ENCODE measurements at places on chromosomes 6 and 20. TPM values are rescaled to one million over a fixed set of nuclear protein-coding genes. Genes with fewer than 3 reads are reported as not detected.

GRCh38 chr6:2221726-2222274, 23.6 kb downstream of the GMDS start:
- H3K27me3 ChIP-seq: no peaks in the 10 kb centered on the region
- no peaks in the 10 kb centered on the region for H3K36me3 ChIP-seq
- peaks cover 31% of the 10 kb centered on the region for H3K4me1 ChIP-seq

DNA sequence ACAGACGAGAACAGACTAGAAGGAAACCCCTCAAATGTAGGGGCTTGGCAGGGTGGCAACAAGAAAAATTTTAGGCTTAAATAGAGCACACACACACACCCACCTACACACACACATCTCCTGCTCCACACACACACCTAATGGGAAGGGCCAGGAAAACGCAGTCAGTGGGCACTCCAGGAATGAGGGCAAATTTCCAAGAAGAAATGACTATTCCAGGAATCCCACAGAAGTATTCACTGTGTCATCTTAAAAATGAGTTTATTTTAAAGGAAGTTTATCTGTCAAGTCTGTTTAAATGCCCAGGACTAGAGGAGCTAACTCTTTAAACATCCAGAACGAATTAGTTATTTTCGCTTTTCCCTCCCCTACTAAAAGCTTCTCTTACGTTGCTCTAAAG, 13.0 kb downstream of the ALDH8A1 start:
- no peaks in the 10 kb centered on the region for H3K27me3 ChIP-seq
- H3K36me3 ChIP-seq: no peaks in the 10 kb centered on the region
- no peaks in the 10 kb centered on the region for H3K4me1 ChIP-seq
- peak; percentile 9 for DNase-seq

DNA sequence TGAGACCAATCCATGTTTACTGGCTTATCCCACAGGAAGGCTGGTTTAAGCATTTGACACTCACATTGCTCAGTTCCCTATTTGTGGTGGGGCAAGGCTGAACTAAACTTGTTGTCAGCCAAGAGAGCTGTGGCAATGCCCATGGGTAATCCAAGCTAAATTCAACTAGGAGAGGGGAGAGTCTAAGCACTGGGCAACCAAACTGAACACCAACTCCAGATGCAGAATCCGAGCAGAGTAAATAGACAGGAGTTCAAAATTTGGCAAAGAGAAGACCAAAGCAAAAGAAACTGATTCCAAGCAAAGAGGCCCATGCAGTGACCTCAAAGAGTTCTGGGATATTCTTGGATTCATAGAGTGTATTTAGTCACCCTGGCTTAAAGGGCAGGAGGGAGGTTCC, 106.5 kb upstream of the NT5E start:
- no peaks in the 10 kb centered on the region for H3K36me3 ChIP-seq
- no peak overlapping the region for H3K4me3 ChIP-seq
- H3K27ac ChIP-seq: no peak overlapping the region
- H3K4me1 ChIP-seq: no peaks in the 10 kb centered on the region

Gene KLC4
- 23.4 TPM for total RNA-seq

DNA sequence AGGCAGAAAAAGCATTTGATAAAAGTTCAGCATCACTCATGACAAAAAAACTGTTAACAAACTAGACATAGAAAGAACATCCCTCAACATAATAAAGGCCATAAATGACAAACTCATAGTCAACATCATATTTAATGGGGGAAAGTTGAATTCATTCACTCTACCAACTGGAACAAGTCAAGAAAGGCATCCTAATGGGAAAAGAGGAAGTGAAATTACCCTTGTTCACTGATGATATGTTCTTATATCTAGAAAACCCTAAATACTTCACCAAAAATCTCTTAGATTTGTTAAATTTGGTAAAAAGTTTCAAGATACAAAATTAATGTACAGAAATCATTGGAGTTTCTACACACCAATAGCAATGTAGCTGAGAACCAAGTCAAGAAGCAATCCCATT, 48.9 kb downstream of the GGTLC1 start:
- H3K27ac ChIP-seq: no peak overlapping the region
- no peaks in the 10 kb centered on the region for H3K36me3 ChIP-seq
- no peak overlapping the region for H3K4me3 ChIP-seq
- DNase-seq: no peak
- no peaks in the 10 kb centered on the region for H3K4me1 ChIP-seq

GRCh38 chr6:3557336-3557735, 100.5 kb upstream of the SLC22A23 start:
- no peaks in the 10 kb centered on the region for H3K4me1 ChIP-seq
- no peak for DNase-seq
- no peaks in the 10 kb centered on the region for H3K27me3 ChIP-seq
- no peak overlapping the region for H3K27ac ChIP-seq

GRCh38 chr6:28274888-28275287, 6.5 kb upstream of the PGBD1 start:
- no peak overlapping the region for H3K27ac ChIP-seq
- no peaks in the 10 kb centered on the region for H3K27me3 ChIP-seq
- no peak overlapping the region for H3K4me3 ChIP-seq
- DNase-seq: no peak

Gene SAYSD1
- 10.9 TPM for total RNA-seq

GRCh38 chr6:7562769-7563168, 21.3 kb downstream of the DSP start:
- H3K36me3 ChIP-seq: no peaks in the 10 kb centered on the region
- H3K4me1 ChIP-seq: peaks cover 27% of the 10 kb centered on the region
- H3K27ac ChIP-seq: peak overlapping the region; percentile 1
- no peak for DNase-seq
- no peaks in the 10 kb centered on the region for H3K27me3 ChIP-seq

- H3K4me3 ChIP-seq: no peak overlapping the region
- no peak for DNase-seq
- H3K27me3 ChIP-seq: no peaks in the 10 kb centered on the region
- peak overlapping the region; percentile 66 for H3K27ac ChIP-seq
These were observed 25.7 kb downstream of the HIVEP1 start for GRCh38 chr6:12037798-12038197.

Gene RBBP8NL
- total RNA-seq: not detected

GRCh38 chr20:33037456-33037855, 6.0 kb downstream of the BPIFB6 start:
- DNase-seq: no peak
- H3K27ac ChIP-seq: no peak overlapping the region
- peaks cover 55% of the 10 kb centered on the region for H3K27me3 ChIP-seq
- no peaks in the 10 kb centered on the region for H3K4me1 ChIP-seq

GRCh38 chr6:128740951-128741350, 142.0 kb upstream of the LAMA2 start:
- H3K36me3 ChIP-seq: no peaks in the 10 kb centered on the region
- DNase-seq: no peak
- no peaks in the 10 kb centered on the region for H3K27me3 ChIP-seq
- no peak overlapping the region for H3K4me3 ChIP-seq
- H3K27ac ChIP-seq: no peak overlapping the region

DNA sequence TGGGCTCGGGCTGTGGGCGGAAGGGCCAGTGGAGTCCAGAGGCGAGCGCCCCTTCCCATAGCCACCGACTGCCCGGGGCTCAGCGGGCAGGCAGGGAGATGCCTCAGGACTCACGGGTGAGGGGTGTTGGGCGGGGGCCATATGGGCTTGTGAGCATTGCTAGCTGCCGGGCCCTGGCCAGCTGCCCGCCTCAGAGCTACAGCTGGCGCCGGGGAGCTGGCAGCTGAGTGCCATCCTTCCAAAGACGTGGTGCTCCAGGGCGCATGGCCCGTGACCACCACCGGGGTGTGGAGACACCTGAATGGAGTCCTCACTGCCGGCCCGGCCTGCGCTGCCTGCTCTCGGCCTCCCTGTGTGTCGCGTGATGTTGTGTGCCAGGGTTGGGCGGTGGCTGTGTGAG, 10.6 kb upstream of the RBBP8NL start:
- no peak overlapping the region for H3K27ac ChIP-seq
- H3K36me3 ChIP-seq: no peaks in the 10 kb centered on the region
- H3K4me3 ChIP-seq: no peak overlapping the region
- H3K4me1 ChIP-seq: no peaks in the 10 kb centered on the region
- no peak for DNase-seq

GRCh38 chr6:157019115-157019641, 242.0 kb downstream of the ARID1B start:
- H3K27ac ChIP-seq: peak overlapping the region; percentile 99
- no peak overlapping the region for H3K4me3 ChIP-seq
- H3K27me3 ChIP-seq: no peaks in the 10 kb centered on the region

- H3K27me3 ChIP-seq: no peaks in the 10 kb centered on the region
- no peak overlapping the region for H3K27ac ChIP-seq
- H3K36me3 ChIP-seq: no peaks in the 10 kb centered on the region
These were observed 107.1 kb downstream of the BANF2 start for GRCh38 chr20:17806739-17807441.

DNA sequence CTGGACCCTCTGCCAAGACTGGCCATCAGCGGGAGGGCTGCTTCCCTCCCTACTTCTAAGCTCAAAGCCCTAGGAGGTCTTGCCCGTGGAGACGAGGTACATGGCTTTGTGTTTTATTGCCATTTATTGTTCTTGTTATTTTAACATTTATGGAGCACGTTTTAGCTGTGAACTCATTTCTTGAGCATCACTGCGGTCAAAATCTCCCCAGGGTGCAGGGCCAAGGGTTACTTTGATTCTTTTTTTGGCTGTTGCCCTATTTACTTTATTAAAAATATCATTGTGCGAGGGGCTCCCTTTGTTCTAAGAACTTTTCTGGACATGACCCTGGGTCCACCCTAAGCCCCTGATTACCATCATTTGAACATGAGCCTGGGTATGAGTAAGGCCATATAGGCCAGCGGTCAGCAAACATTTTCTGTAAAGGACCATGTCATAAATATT, 51.6 kb downstream of the EYA2 start:
- no peaks in the 10 kb centered on the region for H3K27me3 ChIP-seq
- no peak overlapping the region for H3K27ac ChIP-seq
- DNase-seq: no peak
- H3K36me3 ChIP-seq: no peaks in the 10 kb centered on the region

Gene EPB41L2
- 33.3 TPM for total RNA-seq

Gene IL17F
- not detected for total RNA-seq

Gene KCNG1
- 24.8 TPM for total RNA-seq

DNA sequence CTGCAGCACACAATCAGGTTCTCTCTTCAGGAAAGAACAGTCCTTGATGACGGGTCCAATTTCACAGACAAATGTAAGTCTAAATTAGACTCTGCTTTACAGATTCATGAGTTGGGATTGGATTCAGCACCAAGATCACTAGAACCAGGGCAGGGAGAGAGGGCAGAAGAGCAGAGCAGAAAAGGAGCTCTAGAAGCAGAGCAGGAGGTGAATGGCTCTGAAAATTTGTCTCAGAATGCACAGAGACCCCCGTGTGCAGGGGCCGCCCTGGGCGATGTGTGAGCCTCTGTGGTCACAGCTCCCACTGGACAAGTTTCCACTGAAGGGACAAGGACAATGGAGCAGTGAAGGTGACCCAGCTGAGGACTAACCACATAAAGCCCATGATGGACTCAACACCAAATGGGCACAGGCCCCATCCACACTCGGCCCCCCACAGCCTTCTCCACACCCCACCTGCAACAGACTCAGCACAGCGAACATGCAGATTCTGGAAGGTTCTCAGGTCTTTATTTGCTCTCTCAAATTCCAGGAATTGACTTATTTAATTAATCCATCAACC, 3.5 kb downstream of the HLA-B start:
- peaks cover 5% of the 10 kb centered on the region for H3K4me1 ChIP-seq
- DNase-seq: no peak
- peaks cover 7% of the 10 kb centered on the region for H3K36me3 ChIP-seq

DNA sequence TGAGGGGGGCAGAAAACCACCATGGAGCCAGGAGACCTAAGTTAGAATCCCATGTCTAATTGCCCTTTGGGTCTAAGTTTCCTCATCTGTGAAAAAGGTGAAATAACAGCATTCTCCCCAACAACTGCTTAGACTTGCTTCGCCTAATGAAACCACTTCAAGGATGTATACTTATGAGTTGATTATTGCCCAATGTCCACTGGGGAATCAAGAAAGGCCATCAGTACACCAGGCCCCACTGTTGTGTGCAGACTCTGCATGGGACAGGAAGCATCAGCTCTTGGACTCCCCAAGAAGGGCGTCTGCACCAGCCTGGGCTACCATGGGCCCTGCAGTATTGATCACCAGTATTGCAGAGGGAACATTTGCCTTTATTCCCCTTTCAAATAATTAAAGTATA, 189.6 kb downstream of the MAFB start:
- peaks cover 38% of the 10 kb centered on the region for H3K4me1 ChIP-seq
- no peak overlapping the region for H3K4me3 ChIP-seq
- no peak for DNase-seq
- H3K36me3 ChIP-seq: no peaks in the 10 kb centered on the region
- H3K27me3 ChIP-seq: no peaks in the 10 kb centered on the region

DNA sequence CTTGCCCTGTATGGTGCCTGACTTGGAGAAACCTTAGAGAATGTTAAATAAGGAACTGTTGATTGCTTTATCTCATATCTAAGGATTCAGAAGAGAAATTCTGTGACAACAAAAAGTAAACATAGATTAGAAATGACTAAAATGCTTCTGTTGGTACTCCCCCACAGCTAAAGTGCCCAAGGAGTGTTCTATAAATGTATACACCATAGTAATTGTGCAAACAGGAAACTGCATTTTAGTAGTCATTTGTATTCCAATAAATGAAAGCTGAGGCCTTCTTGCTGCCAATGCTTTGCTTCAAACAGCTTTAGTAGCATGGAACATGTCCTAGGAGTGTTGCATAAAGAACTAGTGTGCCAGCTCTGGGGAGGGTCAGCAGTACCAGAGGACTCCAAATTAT, 343.7 kb upstream of the IRAK1BP1 start:
- no peak overlapping the region for H3K27ac ChIP-seq
- H3K36me3 ChIP-seq: no peaks in the 10 kb centered on the region
- no peaks in the 10 kb centered on the region for H3K27me3 ChIP-seq
- H3K4me1 ChIP-seq: no peaks in the 10 kb centered on the region

GRCh38 chr20:47990507-47991150, 205.3 kb upstream of the SULF2 start:
- H3K4me3 ChIP-seq: no peak overlapping the region
- no peak overlapping the region for H3K27ac ChIP-seq
- H3K36me3 ChIP-seq: no peaks in the 10 kb centered on the region
- no peaks in the 10 kb centered on the region for H3K27me3 ChIP-seq

Gene SYNDIG1
- not detected for total RNA-seq

Gene MYBL2
- total RNA-seq: 16.4 TPM

Gene CLDN20
- not detected for total RNA-seq

All from MCF 10A (cell line).